CMK (cell line): ENCODE measurements at places on chromosomes 7 and 10.
A peak's percentile ranks its signal among the peaks of the same experiment; 100 is the strongest.

DNA sequence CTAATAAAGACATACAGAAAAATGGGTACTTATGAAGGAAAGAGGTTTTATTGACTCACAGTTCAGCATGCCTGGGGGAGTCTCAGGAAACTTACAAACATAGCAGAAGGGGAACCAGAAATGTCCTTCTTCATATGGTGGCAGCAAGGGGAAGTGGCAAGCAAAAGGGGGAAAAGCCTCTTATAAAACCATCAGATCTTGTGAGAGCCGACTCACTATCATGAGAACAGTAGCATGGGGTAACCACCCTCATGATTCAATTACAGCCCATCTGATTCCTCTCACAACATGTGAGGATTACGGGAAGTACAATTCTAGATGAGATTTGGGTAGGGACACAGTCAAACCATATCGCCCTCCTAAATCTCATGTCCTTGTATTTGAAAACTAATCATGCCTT lies 1305.4 kb upstream of the SORCS1 start:
- peak; percentile 36 for DNase-seq

GRCh38 chr7:24669971-24670591 lies 87.2 kb downstream of the GSDME start:
- no peak for DNase-seq

DNA sequence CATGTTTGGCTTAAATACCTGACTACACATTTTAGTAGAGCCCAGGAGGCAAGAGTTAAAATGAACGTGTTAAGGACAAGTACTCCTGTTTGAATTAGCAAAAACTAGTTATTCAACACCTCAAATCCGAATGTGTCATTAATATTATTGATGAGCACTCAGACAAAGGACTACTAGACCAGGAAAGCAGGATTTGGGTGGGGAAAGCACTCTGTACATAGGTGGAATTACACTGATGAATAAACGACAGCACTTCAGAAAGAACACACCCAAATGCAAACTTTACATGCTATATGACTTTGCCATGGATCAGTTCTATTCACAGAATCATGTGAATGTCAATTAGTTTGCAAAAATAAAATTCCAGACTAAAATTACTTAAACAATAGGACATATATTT lies 95.1 kb upstream of the CAV2 start:
- DNase-seq: no peak

- DNase-seq: no peak
Observed at GRCh38 chr10:60821656-60822055, 43.4 kb downstream of the CDK1 start.

DNA sequence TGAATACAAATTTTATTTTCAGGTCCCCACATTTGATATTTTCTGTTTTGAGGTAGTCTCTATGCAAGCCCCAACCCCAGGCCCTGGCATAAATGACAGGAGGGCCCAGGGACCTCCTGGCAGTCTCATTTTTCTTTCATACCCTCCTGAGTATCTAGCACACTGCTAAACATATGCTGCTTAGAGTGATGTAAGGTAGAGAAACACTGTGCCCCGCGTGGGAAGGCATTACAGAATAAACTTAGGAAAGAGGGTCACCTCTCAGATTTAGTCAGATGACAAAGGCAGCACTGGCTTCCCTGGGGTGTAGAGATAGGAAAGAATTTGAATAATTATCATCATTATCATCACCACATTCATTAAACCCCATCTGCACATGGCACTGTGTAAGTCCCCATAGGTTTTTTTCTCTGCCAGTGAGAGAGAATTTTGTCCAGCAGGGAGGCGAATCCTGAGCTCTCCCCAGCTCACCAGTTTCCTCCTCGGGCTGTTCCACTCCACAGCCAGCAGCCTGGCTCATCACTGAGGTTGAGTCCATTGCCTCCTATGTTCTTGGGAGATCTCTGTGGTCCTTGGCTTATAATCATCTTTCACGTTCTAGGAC lies 507.3 kb upstream of the GALNT17 start:
- no peak for DNase-seq

DNA sequence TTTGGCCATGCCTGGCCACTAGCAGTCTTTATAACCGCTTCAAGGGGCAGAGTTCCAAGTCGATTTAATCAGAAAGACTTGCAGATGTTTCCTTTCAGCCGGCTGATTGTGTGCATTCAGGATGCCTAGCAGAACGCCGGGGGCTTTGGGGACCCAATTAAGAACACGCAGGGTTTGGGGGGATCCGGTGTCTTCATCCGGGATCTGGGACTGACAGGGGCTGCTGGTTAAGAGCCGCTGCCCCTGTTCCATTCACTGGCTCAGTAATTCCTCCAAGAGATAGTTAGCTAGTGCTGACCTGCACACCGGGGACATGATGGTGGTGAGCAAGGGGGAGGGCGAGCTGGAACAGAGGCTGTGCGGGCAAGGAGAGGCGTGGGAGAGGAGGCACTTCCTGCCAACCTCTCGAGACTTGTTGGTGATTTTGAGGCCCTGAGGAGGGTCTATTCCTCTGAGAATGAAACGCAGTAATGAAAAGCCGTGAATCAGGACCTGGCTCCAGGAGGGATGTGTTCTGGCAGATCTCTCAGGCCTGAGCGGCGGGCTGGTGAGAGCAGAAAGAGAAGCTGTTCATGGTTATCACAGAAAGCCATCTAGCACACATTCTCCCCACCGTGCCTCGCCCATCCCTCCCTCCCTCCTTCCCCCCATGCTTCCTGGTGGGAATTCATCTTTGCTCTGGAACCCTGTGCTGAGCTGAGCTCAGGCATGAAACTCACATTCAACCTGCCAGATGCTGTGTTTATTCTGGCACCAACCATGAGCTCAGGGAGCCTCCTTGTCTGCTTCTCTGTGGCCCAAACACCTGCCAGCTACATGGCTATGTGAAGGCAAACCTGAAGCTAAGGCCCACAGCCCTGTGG lies 152.0 kb downstream of the CCDC3 start:
- peak; percentile 11 for DNase-seq
